ENCODE measurements at places on chromosomes 6 and 20. TPM values are rescaled to one million over a fixed set of nuclear protein-coding genes. Genes with fewer than 3 reads are reported as not detected.

Gene PRPH2
- total RNA-seq, result 2.0 TPM

DNA sequence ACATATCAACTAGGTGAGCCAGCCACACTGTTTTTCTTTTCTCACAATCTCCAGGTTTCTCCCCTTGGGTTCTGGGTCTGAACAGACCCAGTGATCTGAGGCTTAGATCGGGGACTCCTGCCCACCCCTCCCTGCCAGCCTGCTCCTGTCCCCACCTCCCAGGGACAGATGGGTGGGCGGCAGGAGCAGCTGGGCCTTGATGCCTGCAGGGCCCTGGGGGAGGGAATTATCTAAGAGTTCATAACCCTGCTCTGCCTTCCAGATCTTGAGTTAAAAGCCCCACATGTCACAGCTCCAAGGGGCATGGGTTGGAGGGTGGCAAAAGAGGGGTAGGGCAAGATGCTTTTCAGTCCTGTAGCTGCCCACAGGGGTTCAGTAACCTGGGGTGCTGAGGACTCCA, 5.2 kb upstream of the XKR7 start:
- no peak for DNase-seq

DNA sequence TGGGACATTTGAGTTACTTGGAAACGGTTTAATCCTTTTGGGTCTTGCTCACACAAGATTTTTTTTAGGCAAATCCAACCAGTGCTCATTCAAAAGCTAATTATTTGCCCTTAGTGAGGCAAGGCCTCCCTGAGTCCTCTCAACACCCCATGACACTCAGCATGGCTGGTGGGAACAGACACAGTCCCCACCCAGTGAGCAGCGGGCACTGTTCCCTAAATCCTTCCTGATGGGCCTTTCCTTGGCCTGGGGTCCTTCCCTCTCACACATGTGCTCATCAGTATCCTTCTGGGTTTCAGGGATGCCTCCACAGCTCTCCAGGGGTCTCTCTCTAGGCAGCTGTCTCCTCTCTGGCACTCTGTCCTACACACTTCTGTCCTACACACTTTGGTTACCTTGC, 28.0 kb downstream of the PLAGL2 start:
- DNase-seq, result no peak

Gene VIP
- 1.4 TPM for total RNA-seq
